Retina (tissue), 1 donor: ENCODE measurements at places on chromosomes 2 and 18.

DNA sequence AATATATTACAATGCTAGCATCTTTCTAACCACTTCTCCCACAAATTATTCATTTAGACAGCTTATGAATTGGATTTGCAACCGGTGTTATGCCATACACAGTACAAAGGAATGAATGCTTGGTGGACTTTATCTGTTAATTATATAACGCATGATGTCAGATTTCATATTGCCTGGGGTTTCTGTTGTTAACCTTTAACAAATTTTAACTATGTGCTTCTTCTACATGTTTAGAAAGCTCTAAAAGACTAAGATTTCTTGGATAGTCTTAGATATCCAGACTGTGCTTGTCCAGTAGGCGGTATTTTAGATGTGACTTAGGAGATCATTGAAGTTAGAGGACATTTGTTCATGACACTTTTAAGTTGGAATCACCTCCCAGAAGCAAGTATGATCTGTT is 976.3 kb downstream of the TMEM182 start:
- DNase-seq = no peak

- DNase-seq = no peak
These were observed 247.0 kb downstream of the DOK6 start for GRCh38 chr18:69647702-69648101.

DNA sequence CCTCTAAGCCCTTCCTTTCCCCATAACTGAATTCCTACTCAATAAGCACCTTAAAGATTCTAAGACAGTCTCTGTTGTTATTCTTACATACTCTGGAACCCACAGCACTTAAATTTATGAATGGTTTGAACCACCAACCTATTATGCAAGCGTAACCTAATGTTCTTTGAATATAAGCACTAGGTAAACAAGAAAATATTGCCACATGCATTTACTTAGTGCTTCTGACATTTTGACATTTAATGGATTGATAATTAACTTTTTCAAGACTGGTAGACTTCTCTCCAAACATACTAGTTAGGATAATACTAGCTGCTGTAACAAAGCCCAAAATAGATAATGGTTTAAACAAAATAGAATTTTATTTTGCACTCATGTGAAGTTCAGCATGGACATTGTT is 164.8 kb downstream of the ARHGAP15 start:
- no peak for DNase-seq

GRCh38 chr2:44433895-44434294 is 72.1 kb downstream of the CAMKMT start:
- DNase-seq = no peak

DNA sequence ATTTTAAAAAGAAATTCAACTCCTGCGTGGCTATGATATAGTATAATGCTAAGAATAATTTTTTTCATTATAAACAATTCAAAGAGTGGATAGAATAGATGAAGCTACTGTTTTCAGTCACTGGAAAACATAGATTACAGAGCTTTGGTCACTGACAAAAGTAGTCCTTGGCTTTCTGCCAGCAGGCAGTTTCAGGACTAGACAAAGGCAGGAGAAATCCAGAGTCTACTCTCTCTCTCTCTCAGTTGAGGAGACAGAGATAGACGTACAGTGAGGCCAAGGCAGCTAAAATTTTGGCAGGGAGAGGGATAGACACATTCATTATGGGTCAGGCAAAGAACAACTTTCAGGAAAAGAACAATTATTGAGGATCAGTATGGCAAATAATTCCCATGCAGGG is 491.4 kb upstream of the CRIM1 start:
- DNase-seq = peak; percentile 32

- DNase-seq = no peak
These were observed 8.4 kb downstream of the CASP10 start for GRCh38 chr2:201191132-201191875.

DNA sequence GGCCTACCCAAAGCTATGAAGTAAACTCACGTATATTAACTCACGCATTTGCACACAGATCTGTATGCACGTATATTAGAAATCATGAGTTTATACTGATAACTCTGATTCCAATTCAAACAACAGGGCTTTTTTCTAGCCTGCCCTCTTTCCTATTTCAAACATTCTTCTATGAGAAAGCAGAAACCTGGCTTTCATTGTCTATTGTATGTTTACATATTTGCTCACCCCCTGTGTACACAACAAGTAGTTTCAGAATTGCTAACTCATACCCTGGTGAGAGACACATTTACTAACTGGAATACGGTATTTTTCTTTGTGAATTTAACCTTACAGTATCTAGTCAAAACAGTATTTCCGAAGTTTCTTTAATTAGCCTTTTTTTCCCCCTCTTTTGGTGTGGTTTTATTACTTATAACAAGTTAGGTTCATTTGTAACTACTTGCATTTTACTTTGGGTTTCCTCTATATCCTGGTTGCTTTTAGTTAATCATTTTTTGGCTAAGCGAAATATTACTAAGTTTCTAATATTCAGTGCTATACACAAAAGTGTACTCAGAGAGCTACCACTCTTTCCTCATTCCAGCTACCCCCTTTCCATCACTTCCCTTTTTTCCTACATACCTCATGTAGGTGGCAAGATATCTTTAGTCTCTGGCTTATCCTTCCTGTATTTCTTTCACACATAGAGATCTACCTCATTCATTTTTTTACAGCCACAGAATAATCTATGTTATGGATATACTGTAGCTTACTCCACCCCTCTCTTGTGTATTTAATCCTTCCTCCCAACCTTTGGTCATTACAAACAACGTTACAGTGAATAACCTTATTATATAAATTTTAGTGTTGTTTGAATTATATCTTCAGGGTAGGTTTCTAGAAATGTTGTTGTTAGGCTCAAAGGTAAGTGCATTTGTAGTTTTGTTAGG is 112.7 kb upstream of the BCL2L11 start:
- DNase-seq = no peak

DNA sequence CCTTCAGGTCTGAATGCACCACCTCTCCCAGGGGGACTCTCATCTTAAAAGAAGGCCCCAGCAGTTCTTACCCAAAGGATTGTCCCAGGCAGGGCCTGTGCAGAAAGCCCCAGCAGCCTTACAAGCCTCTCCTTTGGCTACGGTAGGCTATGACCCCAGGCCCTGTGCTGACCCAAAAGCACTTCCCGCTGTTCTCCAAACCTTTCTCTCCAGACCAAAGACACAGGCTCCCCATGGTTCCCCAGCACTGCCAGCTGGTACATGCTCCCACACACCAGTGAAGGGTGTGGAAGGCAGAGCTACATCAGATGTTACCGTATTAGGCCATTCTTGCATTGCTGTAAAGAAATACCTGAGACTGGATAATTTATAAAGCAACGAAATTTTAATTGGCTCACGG is 35.4 kb downstream of the LBH start:
- DNase-seq = no peak

DNA sequence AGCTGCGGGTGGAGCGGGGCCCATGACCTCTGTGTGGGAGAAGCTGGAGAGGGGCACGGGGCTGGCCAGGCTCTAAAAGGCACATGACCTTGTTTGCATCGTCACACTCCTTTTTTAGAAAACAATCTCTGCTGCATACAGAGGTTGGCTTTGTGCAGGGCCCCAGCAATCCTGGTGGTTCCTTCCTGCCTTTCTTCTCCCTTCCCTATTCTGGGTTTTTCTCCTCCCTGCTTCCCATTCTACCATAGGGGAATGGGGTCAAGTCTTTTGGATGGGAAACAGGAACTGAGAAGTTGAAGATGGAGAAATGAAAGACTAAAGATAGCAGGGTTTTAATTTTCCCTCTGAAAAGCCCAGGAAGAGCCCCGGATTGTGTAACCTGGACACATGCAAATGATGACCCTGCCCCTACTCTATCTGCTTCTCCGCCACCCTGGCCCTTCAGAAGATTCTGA is 53.9 kb downstream of the ASAP2 start:
- no peak for DNase-seq

- no peak for DNase-seq
These were observed 69.5 kb downstream of the RPIA start for GRCh38 chr2:88760819-88761598.

DNA sequence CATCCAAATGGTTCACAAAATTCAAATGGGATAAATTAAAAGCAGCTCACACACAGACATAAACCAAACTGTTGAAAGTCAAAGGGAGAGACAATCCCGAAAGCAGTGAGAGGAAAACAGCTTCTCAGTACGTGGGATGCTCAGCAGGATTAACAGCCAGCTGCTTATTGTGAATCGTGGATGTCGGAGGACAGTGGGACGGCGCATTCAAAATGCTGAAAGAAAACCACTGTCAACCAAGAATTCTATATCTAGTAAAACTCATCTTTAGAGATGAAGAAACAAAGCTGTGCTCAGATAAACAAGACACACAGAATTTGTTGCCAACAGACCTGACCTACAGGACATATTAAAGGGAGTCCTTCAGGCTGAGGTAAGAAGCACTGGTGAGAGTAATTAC is 102.9 kb downstream of the NFATC1 start:
- no peak for DNase-seq

GRCh38 chr2:184644685-184645084 is 46.4 kb downstream of the ZNF804A start:
- DNase-seq = no peak

DNA sequence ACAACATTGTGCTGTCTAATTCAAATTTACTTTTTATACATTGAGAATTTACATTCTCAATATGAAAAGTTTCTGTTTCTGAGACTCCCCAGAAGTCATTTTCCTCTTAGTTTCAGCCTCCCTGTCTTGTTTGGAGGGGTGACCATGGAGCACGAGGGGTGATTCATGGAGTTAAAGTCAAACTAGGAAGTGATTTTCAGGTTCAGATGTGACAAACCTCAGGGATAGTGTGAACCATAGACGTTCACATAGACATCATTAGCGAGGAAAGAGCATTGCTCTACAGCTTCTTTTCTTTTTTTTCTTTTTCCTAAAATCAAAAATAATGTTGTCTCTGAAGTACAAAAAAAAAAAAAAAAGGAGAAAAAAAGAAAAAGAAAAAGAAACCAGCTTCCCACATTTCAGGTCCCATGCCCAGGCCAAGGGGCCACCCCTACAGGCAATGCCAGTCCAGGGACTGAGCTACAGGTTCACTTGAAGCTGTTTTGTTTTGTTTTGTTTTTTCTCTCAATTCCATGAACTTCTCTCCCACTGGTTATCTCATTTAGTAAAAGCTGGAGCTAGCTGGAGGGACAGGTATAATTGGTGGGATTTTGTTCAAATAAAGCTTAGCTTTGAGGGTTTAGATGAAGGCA is 18.1 kb upstream of the LCLAT1 start:
- DNase-seq = no peak

DNA sequence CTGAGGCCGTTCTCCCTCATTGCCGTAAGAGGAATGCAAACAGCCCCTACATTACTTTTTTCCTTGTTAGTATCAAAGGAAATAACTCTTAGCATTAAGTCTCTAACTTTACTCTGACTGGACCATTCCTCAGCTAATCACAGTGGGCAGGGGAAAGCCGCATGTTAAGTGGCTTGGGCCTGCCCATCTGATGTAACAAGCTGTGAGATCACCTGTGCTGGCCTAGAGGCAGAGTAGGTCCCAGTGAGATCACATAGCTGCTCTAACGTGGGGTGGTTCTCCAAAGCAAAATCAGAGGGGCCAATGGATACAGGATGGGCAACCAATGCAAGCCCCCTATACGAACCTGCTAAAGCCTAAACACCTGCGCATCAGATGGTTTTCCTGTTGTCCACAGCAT is 5.9 kb upstream of the MOCOS start:
- no peak for DNase-seq

GRCh38 chr2:63692002-63692606 is 103.3 kb downstream of the MDH1 start:
- DNase-seq = peak; percentile 16

GRCh38 chr2:17303054-17303453 is 215.2 kb downstream of the RAD51AP2 start:
- DNase-seq = no peak

DNA sequence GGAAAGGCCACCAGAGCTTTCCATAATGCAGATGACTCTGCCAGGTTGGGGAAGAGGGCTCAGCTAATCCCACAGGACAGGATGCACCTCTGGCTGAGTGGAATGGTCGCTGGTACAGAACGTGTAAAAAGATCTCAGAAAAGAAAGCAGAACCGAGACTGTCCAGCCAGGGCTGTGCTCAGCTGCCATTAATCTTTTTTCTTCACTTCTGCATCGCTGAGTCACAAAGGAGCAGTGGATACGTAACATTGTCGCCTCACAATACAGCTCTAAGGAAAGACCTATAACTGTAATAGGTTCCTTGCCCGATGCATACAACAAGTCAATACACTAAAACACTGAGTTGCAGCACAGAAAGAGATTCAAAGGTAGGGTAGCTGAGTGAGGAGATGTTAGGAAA is 354.2 kb downstream of the EN1 start:
- DNase-seq = no peak

DNA sequence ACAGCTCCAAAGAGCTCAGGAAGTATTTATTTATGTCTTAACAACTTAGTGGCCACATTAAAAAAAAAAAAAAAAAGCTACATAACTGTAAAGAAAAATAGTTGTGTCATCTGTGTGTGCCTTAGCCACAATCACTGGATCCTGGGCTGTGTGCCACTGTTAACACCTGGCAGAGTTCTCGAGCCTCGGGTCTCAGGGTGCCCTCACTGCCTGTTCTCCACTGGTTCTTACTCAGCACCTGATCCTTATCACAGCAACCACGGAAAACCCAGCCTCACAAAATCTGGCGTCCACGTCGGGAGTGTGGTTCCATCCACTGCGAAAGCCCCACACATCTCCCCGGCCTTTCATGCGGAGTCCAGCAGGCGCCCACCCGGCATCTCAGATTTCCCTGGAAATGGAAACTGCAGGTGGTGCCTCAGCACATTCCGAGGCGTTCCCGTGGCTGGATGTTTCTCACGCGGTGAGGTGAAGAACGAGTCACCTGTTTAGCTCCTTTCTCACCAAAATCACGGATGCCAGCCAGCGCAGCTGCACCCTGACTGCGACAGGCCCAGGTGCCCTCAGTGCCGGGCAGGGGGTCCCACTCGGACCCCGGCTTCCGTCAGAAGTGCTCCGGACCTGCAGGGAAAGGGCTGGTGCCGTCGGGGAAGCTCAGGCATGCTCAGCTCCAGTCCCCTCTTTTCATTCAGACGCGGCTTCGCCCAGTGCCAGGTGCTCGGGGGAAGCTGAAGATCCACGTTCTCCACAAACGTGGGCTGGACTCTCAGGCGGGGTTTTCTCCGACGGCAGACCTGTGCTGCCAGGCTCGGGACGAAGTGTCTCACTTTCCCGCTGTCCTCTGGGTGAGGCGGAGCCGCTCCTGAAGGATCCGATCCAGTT is 198.7 kb upstream of the SALL3 start:
- DNase-seq = no peak

- no peak for DNase-seq
These were observed 210.6 kb downstream of the TFCP2L1 start for GRCh38 chr2:121074293-121074932.

DNA sequence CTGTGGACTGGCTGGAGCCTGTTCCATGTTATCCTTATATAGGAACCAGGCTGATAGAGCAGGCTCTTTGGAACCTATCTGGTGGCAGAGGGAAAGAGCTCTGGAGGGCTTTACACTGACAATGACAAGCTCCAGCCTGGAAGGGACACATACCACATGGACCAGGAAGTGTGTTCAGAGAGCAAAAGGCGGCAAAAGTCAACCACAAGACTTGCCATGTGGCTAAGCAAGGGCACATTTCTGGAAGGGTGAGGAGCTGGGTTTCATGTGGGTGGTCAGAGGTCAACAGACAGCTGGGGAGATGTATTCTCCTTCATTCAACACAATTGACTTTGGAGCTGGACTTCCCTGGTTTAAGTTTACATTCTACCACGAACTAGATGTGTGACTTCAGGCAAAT is 325.2 kb downstream of the DYSF start:
- no peak for DNase-seq

GRCh38 chr2:157480182-157480961 is 36.5 kb upstream of the CYTIP start:
- no peak for DNase-seq

GRCh38 chr2:22788749-22789327 is 596.1 kb upstream of the KLHL29 start:
- DNase-seq = no peak
